Left ventricle myocardium inferior (tissue), 1 donor: ENCODE measurements at places on chromosomes 11 and 22.

DNA sequence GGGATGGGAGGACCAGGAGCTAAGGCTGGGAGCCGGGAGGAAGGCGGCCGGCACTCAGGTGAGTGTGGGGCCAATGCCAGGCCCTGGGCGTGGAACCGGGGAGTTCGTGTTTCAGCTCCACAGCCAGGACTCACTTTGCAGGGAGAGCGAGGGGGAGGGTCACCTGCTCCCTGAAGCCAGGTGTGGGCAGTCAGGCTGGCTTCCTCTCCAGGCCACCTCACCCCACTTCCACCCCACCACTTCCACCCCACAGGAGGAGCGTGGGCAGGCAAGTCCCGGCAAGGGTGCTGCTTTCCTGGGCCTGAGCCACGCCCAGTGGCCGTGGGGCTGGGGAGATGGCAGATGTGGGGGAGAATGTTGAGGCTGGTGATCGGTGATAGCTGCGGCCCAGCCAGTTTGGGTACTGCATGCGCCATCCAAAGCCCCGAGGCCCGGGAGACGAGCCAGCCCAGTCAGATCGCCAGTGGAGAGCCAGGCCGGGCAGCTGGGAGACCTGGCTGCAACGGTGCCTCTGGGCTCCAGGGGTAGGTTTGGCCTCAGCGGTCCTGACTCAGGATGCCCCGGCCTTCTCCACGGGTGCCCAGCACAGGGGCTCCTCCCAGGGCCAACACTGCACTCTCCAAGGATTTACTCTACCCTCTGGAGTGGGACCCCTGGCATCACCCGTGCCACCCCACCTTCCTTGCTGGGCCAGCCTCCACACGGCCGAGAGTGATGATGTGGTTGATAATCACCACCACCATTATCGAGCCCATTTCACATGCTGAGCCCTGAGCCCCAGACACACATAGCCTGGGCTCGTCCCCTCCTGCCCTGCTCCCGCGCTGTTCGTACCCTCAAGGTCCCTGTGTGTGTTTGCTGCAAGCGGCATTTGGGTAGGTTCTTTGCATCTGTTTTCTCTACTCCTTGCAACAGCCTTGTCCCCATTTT lies 93.8 kb downstream of the WNT7B start:
- no peak for DNase-seq

- peak; percentile 49 for DNase-seq
Observed at GRCh38 chr11:30586251-30587144, at the start of gene MPPED2. Gene MPPED2, minus strand, starts transcription at chr11:30586353. Its CDS starts 5,980 bp downstream, at chr11:30580373.

DNA sequence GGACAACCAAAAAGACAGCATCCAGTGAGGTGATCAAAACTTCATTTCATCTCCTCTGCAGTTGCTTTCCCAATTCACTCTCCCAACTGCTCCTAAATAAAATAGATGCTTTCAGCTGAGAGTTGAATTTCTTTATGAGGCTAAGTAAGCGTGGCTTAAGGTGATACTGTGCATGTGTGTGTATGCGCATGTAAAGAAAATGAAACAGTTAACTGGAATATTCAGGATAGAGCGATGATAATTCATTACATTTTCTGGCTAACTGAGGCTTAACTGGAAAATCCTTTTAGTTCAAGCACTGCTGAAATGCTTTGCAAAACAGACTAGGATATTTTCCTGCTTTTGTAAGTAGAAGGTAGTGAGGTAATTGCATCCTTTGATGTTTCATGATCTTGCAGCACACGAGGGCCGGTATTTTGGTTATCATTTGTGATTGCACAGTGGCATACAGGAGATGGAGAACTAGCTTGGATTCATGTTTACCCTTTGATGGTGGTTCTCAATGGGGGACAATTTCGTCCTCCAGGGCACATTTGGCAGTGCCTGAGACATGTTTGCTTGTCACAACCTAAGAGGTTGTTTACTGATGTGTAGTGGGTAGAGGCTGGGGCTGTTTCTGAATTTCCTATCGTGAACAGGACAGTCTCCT lies 71.2 kb downstream of the ZBTB16 start:
- no peak for DNase-seq

GRCh38 chr22:46754110-46754799 lies 8.2 kb upstream of the TBC1D22A start:
- peak; percentile 94 for DNase-seq

- no peak for DNase-seq
Observed at GRCh38 chr11:12137005-12137690, 26.8 kb downstream of the MICAL2 start.

DNA sequence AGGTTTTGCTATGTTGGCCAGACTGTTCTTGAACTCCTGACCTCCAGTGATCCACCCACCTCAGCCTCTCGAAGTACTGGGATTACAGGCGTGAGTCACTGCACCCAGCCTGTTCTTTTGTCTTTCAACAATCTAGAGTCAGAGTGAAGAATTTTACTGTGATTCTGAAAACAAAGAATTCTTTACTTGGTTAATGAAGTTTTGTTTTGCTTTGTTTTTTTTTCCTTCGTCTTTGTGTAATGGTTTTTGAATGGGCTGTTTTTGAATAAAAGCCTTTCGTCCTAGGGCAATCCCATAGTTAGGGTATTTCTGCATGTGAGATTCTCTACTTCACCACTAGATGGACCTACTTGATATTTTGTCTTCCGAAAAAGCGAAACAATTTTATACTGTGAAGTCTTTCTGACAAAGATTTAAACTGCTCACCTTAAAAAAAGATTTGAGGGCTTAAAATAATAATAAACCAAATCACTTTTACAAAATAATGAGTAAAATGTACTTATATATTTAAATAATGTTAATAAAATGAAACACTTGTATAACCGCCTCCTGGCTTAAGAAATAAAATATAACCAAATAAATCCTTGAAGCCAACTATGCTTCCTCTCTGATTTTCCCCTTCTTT lies 43.4 kb upstream of the SC5D start:
- no peak for DNase-seq

DNA sequence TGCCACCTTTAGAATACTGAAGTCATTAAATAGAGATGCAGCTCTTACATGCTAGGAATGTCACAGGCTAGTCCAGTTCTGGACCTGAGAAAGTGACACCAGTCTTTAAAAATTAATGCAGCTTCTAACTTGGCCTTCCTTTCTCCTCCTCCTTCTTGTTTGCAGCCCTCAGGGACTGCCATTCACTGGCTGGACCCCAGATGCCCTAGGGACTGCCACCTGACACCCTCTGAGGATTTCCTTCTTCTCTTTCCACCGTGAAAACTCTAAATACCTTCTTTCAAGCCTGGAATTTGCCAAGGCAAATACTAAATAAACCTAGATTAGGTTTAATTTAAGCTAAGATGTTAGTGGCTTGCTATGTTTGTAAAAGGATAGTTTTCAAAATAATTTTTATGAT lies 78.4 kb downstream of the MUC15 start:
- no peak for DNase-seq

GRCh38 chr11:10655943-10656576 lies 37.5 kb downstream of the IRAG1 start:
- no peak for DNase-seq

GRCh38 chr11:8841899-8842298 lies 69.1 kb upstream of the AKIP1 start:
- no peak for DNase-seq

DNA sequence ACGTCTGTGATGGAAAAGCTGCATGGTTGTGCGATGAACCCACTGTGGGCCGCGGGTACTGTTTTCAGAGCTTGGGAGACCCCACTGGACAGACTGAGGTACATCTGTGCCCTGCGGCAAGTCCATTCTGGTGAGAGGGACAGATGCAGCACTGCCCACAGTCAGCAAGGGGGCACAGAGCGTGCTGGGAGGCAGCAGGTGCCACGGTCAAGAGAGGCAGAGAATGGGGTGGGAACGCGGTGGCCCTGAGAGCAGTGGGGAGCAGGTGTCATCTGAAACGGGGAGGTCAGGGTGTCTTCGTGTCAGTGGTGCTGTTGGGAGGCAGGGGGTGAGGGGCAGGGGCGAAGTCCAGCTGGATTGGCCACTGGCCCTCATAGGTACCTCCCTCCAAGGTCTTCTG lies 32.0 kb downstream of the TBC1D22A start:
- DNase-seq: no peak

DNA sequence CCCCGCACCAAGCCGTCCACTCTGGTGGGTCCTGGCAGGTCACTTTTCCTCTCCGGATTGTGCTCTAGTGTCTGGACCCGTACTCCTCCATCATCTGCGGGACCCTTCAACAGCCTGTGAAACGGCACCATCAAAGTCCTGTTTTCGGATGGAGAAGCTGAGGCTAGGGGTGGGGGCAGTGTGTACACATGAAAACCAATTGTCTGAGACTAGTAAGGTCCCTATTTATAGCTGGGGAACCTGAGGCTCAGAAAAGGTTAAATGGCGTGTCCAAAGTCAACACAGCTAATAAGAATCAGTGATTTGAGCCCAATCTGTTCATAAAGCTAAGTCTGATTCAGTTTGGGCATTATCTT lies 668 bp upstream of the LRRC32 start:
- no peak for DNase-seq

- no peak for DNase-seq
Observed at GRCh38 chr22:38141217-38141973, 30.9 kb upstream of the BAIAP2L2 start.

GRCh38 chr11:74452366-74452765 lies 15.0 kb downstream of the KCNE3 start:
- no peak for DNase-seq
